HuH-7.5 (cell line): ENCODE measurements at places on chromosomes 12 and 14.

- no peak for DNase-seq
Observed at GRCh38 chr12:117360551-117361346, 677 bp downstream of the NOS1 start.

GRCh38 chr12:69514111-69514510, 43.9 kb downstream of the FRS2 start:
- DNase-seq = no peak

DNA sequence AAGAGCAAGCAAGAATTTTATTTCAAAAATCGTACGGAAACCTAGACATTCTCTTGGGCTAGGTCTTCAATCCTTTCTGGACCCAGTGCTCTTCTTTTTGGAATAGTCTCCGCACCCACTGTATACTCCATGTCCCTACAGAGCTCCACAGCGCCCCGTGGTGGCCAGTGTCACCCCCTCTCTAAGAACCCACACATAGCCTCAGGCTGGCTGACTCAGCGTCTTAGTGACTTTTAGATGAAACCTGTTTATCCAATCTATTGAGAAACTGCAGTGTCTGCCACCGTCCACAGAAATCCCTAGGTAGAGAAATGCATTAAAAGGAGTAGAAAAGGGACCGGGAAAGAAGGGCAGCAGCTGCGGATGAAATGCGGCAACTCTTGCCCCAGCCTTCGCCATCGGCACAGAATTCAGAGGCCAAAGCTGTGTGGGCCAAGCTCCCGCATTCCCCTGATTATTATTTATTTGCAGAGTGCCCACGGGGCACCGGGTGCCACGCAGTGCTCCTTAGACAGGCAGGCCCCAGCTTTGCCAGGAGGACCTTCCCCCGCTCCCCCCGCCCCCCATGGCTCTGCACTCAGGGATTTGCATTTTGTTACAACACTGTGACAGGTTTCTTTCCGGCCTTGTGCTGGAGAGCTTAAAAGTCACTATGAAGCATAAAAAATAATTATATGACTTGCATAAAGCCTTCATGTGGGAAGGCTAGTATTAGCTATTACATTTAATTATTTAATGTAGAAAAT, 170.1 kb upstream of the FKBP4 start:
- DNase-seq = peak; percentile 25

GRCh38 chr14:69135133-69135532, 17.8 kb downstream of the DCAF5 start:
- DNase-seq = no peak

GRCh38 chr12:122203301-122204166, at the start of gene B3GNT4:
Gene B3GNT4, plus strand, starts transcription at chr12:122203709. Its CDS starts 910 bp downstream, at chr12:122204619.
- peak; percentile 70 for DNase-seq
